Upper lobe of left lung (tissue), 6 donors: ENCODE measurements at places on chromosomes 4 and X.

- no peak for DNase-seq
These were observed 5.0 kb downstream of the ARHGAP4 start for GRCh38 chrX:153921070-153921469.

- no peak for DNase-seq
These were observed 228.8 kb downstream of the THOC2 start for GRCh38 chrX:123504047-123504446.

DNA sequence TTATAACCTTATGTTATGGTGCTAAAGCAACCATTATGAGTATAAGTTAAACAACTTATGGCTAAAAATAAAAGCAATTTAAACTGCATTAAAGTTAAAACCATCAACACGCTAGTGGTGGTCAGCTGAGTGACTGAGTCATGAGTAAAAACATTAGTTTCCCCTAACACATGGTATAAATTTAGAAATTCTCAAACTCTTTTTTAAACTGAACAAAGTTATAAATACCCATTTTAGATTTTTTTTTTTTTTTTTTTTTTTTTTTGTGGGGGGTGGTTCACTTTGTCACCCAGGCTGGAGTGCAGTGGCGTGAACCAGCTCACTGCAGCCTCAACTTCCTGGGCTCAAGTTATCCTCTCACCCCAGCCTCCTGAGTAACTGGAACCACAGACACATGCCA lies 5.4 kb upstream of the BBS7 start:
- DNase-seq, result no peak

DNA sequence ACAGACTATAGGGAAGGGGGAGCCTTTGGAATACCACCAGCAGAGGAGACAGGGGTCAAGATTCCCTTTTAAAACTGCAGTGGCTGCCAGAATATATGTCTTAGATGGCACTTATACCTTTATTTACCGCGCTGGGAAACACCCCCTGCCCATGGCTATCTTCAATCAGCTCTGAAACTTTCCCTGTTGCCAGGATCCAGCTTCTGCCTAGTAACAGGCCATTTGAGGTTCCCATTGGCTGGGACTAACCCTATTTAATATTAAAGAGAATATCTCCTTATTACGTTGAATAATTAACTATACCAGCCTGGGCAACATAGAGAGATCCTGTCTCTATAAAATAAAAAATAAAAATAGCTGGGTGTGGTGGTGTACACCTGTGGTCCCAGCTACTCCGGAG lies 23.8 kb downstream of the SOWAHB start:
- DNase-seq, result no peak

DNA sequence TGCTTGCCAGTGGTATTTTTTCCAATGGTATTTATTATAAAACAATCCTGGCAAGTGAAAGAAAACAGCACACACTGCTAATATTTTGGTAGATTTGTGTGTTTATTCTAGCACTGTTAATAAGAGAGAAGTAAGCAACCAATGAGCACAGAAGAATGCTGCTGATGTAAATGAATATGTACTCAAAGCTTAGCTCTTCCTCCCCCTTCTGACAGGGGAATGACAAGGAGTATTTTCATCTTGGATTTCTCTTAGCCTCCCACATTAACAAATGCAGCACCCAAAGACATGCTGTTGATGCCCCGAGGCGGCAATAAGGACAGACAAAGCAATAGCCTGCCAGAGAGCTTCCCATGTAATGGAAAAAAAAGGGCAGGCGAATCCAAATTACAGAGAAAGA lies 18.6 kb downstream of the ARHGAP6 start:
- DNase-seq, result no peak

GRCh38 chr4:185341841-185342240 lies 53.9 kb downstream of the LRP2BP start:
- no peak for DNase-seq

DNA sequence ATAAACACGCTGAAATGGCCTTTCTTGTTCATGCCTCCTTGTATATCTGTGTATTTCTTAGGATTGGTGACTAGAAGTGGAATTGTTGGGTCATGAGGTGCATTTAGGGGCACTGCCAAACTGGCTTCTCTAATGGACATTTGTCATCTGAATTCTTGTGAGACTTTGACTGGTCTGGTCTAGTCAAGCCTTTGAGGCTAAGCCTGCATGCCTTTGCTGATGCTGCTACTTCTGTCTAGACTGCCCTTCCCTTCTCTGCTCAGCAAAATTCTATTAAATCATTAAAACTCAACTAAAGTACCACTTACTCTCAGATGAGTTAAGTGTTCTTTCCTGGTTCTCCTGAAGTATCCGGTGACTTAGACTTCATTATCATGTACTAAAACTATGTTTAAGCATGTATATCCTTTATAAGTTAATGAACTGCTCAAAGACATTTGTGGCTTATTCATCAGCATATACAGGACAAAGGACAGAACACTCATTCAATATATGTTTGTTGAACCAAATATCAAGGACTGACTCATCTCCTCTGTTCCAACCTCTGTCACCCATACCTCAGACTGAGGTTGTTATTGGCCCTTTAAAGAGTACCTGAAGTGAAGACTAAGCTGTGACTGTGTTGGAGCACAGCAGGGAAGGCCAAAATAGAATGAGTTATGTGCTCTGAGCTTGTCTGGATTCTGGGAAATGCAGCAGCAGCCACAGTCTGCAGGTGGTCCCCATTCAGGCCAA lies 9.0 kb downstream of the TCEAL1 start:
- DNase-seq, result no peak

DNA sequence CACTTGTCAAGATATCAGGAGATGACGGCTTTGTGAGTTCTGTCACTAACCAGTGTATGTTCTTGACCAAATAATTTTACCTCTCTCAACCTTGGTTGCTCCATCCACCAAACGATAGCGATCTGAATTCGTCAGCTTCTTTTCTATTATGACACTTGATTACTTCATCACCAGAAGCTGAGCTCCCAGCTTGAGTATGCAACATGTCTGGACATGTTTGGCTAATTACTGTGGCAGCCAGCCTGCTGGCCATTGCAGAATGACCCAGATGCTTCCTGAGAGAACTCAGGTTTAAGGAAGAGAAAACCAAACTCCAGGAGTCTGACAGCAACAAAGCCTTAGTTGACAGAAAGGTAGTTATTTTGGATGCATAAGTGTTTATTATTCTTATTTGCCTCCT lies 46.4 kb upstream of the PARM1 start:
- no peak for DNase-seq

DNA sequence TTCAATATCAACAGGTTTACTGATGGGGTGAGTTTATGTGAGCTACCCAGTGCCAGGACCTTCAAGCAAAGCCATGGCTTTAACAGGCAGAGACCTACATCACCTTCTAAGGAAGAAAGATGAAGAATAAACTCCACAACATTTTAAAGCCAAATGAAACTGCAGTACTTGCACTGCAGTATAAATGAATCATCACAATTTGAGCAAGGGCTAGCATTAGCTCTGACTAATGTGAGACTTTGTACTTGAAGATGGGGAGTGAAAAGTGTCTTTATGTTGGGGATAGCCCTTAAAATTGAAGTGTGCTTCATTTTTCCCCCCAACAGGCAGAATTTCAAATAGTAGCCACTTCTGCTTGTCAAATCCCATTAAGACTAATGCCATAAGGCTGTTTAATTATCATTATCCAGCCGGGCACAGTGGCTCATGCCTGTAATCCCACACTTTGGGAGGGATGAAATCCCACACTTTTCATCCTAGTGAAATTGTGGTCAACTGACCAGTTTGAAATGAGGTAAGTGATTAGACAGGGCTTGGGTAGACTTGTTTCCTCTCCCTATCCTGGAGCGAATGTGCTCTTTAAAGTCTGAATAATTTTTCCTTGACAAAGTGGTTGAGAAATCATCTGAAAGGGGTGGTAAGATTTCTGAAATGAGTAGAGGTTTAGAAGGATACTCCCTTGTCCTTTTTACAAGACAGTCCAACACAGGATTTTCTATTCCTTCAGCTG lies 27.2 kb upstream of the GPR34 start:
- DNase-seq, result no peak

DNA sequence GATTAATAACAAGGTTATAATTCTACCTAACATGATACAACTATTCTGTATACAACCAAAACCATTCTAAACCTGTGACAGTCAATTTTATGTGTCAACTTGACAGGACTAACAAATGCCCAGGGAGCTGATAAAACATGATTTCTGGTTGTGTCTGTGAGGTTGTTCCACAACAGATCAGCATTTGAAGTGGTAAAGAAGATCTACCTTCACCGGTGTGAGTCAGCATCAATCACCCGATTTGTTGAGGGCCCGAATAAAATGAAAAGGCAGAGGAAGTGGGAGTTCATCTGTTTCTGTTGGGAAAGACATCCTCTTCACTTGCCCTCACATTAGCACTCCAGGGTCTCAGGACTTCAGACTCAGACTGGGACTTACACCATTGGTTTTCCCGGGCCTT lies 187.9 kb downstream of the MAB21L2 start:
- DNase-seq, result no peak

DNA sequence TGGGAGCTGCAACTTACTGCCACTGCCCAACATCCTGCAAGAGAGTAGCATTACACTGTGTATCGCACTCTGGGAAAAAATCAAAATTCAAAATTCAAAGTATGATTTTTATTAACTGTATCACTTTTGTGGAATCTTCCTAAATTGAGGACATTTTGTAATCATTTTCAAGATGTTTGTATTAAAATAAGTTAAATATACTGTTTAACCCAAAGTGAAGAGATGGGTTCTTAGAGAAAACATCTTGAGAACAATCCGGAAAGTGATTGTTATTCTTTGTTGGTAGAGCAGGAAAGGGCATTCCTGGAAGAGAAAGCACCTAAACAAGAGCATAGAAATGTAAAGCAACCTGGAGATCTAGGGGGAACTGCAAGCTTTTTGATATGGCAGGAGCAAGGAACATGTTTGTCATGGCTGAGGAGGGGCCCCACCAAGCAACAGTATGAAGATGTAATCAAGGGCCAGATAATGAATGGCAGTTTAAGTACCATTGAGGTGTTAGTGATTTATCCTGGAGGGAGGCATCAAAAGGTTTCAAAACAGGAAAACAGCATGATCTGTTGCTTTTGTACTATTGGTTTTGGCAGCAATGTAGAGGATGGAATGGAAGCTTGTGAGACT lies 14.1 kb upstream of the SEC24D start:
- DNase-seq, result no peak

- no peak for DNase-seq
These were observed 613 bp downstream of the GLRB start for GRCh38 chr4:157076578-157076947.

GRCh38 chr4:8594097-8595038 lies 1.8 kb downstream of the CPZ start:
- peak; percentile 42 for DNase-seq

DNA sequence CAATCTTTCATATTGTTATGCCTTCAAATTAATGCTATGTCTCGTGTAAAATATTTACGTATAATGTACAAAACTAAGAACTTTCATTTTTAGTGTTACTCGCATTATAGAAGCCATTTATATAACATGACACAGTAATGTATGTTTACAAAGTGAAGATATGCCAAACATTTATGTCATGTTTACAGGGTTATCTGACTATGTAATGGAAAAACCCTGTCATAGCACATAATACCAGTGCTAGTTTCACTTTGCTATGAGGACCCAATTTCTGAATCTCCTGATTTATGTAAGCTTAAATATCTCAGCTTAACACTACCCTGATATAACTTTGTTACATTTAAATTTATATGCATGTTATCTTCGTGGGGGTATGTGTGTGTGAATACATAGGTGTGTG lies 233.1 kb downstream of the FAT4 start:
- no peak for DNase-seq

- no peak for DNase-seq
These were observed 855.0 kb upstream of the GRID2 start for GRCh38 chr4:91448668-91449330.

DNA sequence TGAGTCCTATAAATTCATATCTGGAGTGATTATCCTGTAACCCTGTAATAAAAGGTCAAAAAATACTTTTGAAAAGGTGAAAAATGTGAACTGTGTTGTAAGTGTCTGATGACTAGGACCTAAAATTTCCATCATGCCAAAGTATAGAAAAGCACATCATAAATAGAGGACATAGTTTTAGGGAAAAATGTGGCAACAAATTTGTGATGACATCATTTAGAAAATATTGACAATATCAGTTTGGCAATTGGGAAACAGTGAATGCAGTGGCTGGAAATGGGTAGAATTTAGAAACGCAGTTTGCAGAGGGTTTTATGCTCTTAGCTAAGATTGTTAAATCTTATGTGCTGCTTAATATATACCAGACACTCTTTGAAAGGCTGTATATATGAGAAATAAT lies 1464.8 kb downstream of the RAPGEF2 start:
- DNase-seq, result no peak

DNA sequence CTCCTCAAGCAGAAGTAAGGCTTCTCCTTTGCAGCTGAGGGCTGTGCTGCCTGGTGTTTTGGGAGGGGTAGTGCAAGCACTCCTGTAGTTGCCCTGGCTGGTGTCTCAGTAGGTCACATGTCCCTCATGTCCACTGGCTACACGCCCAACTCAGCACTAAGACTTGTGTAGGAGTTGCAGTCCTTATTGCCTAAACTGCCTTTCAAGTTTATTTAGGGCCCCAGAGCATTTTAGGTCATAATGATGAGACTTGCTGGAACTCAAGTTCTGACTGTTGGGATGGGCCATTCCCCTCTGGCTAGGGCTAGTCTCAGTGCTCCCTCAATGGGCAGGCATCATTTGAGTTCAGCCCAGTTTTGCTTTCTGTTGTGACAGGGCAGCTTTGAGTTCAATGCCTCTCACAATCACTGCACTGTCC lies 44.1 kb downstream of the PPM1K start:
- no peak for DNase-seq

GRCh38 chrX:13545726-13546125 lies 23.7 kb upstream of the EGFL6 start:
- no peak for DNase-seq

DNA sequence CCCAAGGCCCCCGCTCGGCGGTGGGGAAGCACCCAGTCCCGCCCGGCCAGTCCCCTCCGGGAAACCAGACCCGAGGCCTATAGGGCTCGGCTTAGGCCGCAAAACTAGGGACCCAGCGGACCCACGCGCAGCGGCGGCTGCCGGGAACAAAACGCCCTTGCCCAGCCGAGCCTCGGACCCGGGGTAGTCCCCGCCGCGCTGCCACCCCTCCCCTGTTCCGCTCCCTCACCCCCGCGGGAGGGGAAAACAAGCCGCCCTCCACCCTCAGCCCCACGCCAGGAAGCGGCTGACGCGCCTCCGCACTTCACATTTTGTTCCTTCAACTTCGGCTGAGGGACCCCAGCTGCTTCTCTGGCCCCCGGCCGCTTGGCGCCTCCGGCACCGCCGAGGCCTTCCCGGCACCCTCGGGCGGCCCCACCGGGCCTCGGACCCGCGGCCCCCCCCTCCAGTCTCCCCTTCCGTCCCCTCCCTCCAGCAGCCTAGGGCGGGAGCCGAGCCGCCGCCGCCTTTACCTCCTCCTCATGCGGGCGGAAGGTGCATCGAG lies 694 bp downstream of the PDS5A start:
- peak; percentile 31 for DNase-seq

- no peak for DNase-seq
These were observed 8.2 kb downstream of the WDR1 start for GRCh38 chr4:10108391-10108790.

DNA sequence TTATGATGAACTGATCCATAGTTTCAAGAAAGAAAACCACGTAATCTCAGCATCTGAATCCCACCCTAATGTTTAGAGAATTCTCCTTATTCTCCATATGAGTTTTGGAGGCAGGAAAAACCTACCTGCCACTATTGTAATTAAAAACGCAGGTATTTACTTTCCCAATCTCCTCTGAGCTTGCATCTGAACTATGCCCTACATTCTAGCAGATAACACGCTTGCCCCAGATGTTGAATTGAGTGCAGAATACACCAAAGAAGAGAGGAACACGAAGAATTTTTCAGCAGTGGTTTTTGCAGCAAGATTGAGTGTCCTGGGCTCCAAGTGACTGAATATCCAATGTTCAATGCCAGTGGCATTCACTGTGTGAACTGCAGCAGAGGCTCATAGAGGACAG lies 182.4 kb downstream of the COX18 start:
- DNase-seq, result no peak
